ENCODE measurements at places on chromosomes 4 and X.

DNA sequence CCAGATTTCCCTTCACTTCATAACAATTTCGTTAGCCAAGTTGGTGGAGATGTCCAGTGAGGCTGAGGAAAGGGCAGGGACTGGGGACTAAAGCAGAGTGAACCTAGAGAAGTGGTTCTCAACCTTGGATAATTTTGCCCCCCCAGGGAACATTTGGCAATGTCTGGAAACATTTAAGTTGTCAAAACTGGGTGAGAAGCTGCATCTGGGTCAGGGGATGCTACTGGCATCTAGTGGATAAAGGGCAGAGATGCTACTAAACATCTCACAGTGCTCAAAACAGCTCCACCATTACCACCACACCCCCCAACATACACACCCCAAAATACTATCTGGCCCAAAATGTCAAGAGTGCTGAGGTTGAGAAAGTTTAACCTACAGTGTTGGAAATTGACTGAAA, 32.0 kb upstream of the FGF16 start:
- no peak for DNase-seq

DNA sequence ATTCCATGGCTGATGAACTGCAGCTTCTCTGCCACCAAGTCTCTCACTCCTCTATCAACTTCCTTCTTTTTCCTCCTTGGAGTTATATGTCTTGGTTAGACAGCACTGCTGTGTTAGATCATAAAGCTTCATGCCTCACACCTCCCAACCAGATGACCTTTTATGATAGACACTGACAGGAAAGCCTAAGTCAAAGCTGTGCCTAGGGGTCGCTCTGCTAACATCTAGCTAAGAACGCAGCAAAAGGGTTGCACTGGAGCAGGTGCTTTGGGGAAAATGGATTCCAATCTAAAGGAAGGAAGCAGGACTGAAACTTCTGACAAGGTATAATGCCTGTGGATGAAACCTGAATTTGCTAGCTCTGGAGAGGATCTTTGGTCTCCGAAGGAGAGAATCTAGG, 509.7 kb downstream of the SMARCA1 start:
- DNase-seq, result no peak

GRCh38 chr4:108693211-108693610, 42.8 kb downstream of the OSTC start:
- DNase-seq, result no peak

DNA sequence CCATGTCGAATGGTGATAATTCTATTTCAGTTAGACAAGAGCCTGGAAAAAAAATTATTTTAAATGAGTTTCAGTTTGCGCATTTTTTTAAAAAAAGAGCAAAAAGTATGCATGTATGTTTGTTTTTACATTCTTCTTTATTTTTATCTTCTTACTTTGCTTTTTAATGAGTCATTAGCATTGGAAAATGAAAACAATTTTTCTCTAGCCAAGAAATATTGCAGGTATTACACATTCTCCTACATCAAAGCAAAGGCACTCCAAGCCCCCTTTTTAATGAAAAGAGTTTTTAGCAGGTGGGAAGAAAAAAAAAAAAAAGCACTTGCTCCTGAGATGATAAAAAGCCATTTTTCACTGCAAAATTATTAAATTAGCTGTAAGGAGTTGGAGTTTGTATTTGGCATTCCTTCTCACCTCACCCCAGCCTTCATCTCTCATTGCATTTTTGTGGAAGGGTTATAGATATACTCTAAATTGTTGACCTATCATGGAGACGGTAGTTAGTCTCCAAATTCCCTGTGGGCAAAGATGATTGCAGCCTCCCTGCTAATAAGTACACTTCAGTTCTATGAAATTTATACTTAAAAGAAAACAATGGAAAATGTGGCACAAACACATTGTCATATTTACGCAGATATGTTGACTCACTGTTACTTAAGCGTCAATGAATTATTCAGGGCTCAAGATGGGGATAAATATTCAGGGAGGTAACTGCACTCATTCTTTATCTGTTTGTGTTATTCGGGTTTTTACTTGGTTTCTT, 43.8 kb downstream of the PALLD start:
- no peak for DNase-seq

- DNase-seq, result no peak
Observed at GRCh38 chr4:148017801-148018200, 285.9 kb downstream of the ARHGAP10 start.

GRCh38 chrX:73366696-73367095, 80.2 kb upstream of the CDX4 start:
- DNase-seq, result no peak

GRCh38 chr4:28799696-28800095, 1920.5 kb upstream of the PCDH7 start:
- no peak for DNase-seq

- no peak for DNase-seq
Observed at GRCh38 chr4:66373268-66373667, 703.0 kb upstream of the EPHA5 start.

DNA sequence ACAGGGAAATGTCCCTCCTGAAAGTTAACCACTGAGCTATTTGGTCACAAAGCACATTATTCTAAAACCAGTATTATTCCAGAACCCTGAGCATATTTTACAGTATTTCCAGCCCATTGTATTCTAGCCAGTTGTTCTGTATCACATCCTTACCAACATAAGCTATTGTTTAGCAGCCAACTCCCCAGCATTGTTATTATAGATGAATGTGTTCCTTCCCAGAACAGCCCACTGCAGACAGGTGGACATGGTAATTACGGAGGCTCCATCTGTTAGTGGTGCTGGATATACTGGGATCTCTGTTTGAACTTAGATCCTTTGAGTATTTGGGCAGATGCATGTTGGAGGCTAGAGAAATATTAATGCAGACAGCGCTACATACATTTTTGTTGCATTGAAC, 126.1 kb downstream of the MGST2 start:
- no peak for DNase-seq

- DNase-seq, result no peak
Observed at GRCh38 chr4:152090543-152090942, 329.7 kb upstream of the GATB start.

DNA sequence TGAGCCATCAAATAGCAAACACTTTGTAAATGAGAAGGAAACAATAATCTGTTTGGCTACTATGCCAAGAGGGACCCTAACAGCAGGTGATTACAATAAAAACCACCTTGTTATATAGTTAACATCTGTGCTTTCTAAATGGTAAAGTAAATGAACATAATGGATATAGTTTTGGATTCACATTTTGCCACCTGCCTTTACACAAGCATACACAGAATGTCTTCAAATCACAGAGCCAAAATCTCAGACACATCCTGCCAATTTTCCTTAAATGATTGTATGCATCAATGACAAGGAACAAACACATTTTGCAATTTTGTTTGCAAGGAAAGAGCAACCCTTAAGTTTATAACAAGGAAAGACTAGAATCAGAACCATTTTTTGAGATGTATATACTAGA, 334.2 kb downstream of the FSTL5 start:
- DNase-seq, result no peak

DNA sequence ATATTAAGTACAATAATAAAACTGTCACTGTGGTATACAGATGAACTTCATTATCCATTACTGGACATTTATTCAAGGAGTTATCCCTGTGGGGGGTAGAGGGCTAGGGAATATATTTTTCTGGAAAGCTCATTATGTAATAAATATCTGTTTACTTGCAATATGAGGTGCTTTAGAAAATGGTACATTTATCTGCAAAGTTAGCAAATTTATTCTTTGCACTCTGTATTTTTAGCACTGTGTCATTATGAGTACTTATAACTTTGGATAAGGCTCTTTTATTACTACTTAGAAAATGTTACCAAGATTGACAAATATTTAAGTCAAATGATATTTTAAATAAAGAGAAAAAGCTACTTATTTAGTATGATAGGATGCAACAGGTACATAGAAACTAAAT, 37.8 kb downstream of the ANKRD17 start:
- no peak for DNase-seq

DNA sequence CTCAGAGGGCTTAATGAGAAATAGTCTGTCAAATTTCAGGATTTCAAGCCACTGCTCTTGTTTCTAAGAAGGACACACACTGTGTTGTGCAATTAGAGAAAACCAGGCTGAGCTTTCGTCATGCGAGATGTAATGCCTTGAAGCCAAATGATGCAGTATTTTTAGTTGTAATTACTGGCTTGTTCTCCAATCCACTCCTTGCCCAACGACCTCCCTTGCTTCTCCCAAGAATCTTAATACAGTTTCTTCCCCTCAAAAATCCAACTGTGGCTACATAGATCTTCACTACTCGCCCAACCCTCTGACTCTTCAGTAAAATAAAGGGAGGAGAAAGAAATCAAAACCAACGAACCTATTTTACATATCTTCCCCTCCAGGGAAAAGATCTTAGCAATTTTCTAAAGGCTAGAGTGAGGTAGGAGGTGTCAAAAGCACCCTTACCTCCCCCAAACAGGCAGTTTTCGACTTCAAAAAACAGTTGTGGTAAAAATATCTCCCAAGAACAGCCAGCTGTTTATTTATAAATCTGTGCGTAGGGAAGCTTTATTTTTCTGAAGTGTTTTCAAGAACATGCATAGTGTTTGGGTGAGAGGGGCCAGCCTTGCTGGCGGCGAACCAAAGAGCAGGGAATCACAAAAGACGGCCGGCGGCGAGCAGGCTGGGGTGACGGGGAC, 68.7 kb downstream of the MGST2 start:
- no peak for DNase-seq

GRCh38 chrX:45771114-45771513, 570.4 kb upstream of the DIPK2B start:
- no peak for DNase-seq

DNA sequence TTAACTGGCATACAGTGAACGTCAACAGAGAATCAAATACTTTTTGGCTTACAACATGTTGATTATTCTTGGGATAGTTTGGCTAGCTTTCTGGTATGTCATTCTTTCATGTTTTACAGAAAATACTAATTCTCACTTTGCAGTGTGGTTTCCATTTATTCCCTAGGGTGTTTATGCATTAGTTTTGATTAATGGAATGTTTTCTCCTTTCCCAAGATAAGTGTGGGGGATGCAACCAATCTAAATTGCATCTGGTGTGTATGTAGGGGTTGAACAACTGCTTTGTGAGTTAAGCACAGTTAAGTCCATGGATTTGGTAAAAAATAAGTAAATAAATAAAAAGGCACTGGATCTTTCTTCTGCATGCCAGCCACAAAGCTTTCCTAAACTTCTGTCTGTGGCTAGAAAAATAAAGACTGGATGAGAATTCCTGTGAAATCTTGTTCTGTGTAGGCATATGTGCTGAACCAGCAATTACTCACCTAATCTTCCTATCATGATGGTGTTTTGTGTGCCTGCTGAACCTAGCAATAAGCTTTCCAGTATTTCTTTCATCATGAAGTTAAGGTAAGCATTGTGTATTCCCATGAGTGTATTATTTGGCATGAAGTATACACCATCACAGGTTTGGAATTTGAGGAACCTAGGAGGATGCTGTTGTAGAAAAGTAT, 50.6 kb upstream of the TENM3 start:
- DNase-seq, result no peak

DNA sequence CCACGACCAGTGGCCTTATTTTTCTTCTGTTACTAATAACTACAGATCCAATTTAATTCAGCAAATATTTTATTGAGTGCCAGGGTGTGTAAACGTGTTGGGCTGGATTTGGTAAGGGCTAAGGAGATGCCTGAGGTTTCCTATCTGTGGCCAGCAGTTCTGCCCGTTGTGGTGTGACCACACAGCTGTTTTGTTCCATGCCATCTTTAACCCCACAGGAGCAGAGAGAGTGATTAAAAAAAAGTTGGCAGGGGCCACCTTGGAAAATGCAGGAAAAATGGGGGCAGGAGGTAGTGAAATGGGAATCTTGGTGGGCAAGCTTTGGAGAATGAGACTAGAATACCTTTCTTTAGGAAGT, 1.1 kb downstream of the PLAC8 start:
- DNase-seq, result no peak

DNA sequence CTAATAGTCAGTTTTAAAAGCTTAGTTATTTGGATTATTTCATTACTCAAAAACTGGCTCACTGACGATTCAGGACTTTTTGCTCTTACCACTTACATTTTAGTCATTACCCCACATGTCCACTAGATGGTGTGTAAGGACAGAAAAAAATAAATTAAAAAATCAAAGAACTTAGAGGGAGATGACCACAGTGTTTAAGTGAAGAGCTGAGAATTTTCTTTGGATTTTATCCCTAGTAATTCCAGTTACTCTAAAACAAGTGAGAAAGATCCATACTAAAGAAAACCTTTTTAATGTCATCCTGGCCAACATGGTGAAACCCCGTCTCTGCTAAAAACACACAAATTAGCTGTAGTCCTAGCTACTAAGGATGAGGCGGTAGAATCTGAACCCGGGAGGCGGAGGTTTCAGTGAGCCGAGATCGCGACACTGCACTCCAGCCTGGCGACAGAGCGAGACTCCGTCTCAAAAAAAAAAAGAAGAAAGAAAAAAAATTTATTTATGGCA, 26.4 kb upstream of the TMPRSS11B start:
- DNase-seq, result no peak

- DNase-seq, result no peak
Observed at GRCh38 chr4:135510582-135510981, 1309.0 kb upstream of the PABPC4L start.

DNA sequence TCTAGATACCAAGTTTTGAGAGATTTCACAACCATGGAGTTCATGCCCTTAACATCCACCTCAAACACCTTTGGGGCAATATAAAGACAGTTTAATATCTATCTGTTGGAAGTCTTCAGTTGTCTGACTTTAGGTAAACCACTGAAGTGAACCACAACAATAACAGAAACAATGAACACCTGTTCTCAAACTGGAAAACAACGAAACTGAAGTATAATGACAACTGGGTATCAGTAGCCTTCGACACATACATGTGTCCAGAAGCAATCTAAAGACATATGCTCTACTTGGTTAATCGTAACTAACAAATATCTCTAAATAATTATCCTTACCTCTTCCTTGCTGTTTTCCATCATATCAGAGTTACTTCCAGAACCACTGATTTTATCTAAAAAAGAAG, 87.8 kb downstream of the ATRX start:
- no peak for DNase-seq
